Occipital lobe (tissue), 3 donors: ENCODE measurements at places on chromosomes 1 and 21. TPM values are rescaled to one million over a fixed set of nuclear protein-coding genes. Genes with fewer than 3 reads are reported as not detected.
A peak's percentile ranks its signal among the peaks of the same experiment; 100 is the strongest.

TLR5 gene
- 1.7 TPM for total RNA-seq

MAN1C1 gene
- 8.6 TPM for total RNA-seq

- DNase-seq, result no peak
Measured at GRCh38 chr1:15353839-15354579, 55.7 kb upstream of the EFHD2 start.

GRCh38 chr1:211939876-211940468 is 95.4 kb downstream of the INTS7 start:
- DNase-seq, result no peak

DNA sequence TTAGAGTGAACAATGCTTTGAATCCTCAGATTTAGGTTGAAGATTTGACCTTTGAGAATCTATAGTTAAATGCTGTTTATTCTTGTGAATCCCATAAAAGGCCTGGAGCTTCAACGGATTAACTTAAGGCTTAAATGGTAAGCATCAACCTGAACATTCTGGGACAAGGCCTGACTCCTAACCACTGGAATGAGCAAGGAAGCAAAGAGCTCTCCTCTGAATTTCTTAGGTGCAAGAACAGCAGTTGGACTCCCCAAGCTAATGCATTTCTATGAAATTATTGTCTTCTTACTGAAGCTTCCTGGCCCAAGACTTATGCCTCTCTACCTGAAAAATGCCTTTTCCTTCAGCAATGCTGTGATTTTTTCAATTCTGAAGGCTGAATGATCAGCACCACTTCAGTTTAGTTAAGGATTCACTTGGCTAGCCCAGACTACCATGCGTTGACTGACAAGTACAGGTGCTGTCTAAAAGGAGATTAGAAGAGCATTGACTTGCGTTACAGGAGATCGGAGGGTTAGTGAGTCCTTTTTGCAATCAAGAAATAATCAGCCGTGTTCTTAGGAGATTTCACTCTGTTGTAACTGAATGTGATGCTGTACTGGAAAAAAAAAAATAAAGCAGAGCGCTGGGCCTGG is 178.5 kb downstream of the ZC3H11B start:
- DNase-seq, result no peak

- no peak for DNase-seq
Measured at GRCh38 chr1:981491-981954, 370 bp downstream of the PERM1 start.

S100A7A gene
- total RNA-seq, result not detected

HORMAD1 gene
- 0.78 TPM for total RNA-seq

DNA sequence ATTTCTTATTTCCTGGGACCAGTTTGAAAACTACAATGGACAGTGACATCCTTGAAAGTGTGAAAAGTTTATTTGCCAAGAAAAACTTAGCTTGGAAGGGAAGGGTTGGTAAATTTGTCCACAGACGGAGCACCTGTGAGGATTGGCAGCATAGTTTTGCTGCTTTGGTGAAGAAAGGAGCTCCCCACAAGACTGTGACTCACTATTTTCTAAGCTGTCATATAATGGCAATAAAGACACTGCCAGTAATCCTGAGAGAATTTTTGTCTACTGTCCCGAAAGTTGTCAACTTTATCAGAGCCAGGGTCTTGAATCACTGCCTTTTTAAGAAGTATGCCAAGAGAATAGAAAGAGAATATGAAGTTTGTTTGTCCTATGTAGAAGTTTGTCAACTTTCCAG is 230.8 kb downstream of the NEGR1 start:
- no peak for DNase-seq

CFHR2 gene
- total RNA-seq, result not detected

PTPRC gene
- total RNA-seq, result 4.5 TPM

DNA sequence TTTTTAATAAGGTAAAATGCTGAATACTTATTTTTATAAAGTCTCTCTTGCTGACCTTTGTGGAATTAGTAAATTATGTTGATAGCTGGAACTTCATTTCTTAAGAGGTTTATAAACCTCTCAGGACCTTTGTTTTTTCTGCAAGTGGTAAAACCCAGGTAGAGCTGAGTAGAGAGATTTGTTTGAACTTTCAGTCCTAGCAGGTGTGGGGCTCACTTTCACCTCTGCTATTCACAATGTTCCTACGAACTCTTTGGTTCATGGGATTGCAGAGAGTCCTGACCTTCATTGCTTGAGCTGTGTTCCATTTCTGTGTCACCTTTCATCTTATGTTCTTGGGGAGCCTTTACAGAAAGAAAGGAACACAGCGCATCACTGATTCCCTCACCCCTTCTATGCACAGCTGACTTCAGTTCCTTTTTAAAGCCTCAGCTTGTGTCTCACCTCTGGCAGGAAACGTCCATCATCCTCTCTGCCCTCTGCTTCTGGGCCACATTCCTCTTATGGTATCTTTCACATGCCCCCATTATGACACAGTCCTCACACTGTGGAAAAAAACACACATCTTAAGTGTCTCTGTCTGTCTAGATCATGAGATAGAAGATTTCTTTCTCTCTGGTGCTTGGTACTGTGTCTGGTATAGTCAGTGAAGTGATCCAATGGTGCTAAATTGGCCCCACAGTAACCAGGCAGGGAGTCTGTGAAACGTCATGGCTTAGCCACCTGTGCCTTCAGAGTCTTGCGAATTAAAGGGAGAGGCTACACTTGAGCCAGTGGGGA is 262.5 kb upstream of the B3GALT2 start:
- DNase-seq, result no peak

SIM2 gene
- not detected for total RNA-seq

GRCh38 chr1:145997718-145998023 is 1.3 kb upstream of the TXNIP start:
- DNase-seq, result no peak

GRCh38 chr1:89309828-89310227 is 37.2 kb upstream of the GBP5 start:
- DNase-seq, result no peak

DNA sequence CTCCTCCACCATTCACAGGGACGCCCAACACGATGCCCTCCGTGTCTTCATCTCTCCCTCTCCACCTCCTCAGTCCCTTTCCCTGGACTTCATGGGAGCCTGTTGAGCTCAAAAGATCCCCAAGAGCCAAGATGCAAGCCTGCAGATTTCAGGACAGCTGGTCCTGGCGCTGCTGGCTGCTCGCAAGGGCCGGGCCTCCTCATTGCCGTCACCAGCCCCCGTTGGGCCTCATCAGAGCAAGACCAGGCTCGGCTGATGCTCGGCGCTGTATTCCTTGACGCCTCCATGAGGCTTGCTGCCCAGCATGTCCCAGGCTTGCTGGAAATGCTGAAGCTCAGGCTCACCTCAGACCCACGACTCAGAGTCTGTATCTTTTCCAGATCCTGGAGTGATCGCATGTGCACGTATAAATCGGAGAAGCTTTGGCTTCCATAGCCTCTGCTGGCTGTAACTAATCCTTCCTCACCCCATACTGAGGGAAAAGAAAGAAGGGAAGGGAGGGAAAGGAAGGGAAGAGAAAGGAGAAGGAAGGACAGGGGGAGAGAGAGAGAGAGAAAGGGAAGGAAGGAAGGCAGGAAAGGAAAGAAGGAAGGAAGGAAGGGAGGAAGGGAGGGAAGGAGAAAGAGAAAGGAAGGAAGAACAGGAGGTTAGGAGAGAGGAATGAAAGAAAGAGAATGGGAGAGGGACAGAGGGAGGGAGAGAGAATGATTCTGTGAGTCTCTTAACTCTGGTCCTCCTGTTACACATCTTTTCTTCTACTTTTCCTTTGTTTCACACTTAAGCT is 94.6 kb downstream of the KCNJ15 start:
- no peak for DNase-seq

KIF21B gene
- 165 TPM for total RNA-seq

DNA sequence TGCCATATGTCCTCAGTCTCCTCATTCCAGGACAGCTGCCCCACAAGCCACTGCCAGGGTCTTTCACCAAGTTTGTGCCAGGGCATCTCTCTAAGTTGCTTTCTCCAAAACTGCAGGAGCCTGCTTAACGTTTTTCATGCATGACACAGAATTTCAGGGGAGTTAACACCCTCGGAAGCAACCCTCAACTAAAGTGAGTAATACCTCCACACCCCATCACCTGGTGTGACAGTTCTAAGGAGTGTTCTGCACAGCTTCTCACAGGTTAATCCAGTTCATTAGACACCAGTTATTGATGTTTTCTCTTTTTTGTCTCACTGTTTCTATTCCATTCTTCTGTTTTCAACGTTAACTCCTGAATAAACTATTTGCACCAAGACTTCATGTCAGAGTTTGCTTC is 115.0 kb downstream of the BACH1 start:
- DNase-seq, result no peak

DNA sequence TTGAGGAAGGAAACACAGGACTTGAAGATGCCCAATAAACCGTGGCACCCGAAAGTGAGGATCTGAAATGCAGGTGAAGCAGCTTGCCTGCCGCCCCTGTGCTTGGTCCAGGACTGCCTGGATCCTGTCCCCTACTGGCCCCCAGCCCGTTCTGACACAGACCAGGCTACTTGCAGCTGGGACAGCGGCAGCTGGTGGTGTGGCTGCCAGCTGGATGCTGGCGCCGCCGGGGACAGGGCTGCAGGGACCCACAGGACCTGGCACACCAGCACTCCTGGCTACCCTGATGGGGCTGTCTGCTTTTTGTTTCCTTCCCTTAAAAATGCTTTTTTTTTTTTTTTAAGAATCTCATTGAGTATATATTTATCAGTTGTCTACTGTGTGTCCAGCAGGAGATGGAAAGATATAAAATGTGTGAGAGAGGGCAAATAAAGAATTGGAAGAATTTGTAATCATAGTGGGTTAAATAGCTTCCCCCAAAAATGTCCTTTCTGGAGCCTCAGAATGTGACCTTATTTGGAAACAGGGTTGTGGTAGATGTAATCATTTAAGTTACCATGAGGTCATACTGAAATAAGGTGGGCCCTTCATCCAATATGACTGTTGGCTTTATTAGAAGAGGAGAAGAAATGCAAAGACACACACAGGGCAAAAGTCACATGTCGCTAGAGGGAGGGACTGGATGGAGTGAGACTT is 165.6 kb downstream of the DSCAM start:
- no peak for DNase-seq

DNA sequence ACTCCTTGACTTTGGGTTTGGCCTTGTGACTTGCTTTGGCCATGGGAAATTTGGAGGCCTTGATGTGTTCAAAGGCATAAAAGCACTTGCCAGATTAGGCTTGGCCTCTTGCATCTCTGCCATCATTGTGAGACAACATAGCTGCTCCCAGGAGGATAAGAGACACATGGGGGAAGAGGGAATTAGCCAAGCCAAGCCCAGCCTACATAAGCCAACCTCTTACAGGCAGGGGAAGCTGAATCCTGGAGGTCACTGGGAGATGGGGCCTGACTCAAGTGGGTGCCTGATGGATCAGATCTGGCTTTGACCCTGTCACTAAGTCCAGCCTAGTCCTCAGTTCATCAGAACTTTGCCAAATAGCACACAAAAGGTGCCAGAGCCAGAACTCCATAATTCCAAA is 37.6 kb upstream of the HMGB4 start:
- no peak for DNase-seq

GRCh38 chr1:80427881-80428280 is 1372.9 kb upstream of the ADGRL2 start:
- DNase-seq, result no peak

- DNase-seq, result no peak
Measured at GRCh38 chr1:61102041-61102440, 19.7 kb downstream of the NFIA start.

GRCh38 chr1:225711236-225711937 is 58.5 kb upstream of the ENAH start:
- DNase-seq, result no peak

GRCh38 chr1:6546326-6546725 is 8.0 kb downstream of the NOL9 start:
- no peak for DNase-seq

METTL25B gene
- 9.2 TPM for total RNA-seq

- DNase-seq, result peak; percentile 45
Measured at GRCh38 chr21:41957991-41958766, 4.4 kb upstream of the C2CD2 start.

- DNase-seq, result no peak
Measured at GRCh38 chr1:24107462-24108138, 4.3 kb downstream of the MYOM3 start.

SLC16A1 gene
- 82.2 TPM for total RNA-seq

GRCh38 chr1:114334297-114334696 is 176.7 kb downstream of the TRIM33 start:
- DNase-seq, result no peak

SDC3 gene
- 66.1 TPM for total RNA-seq

- DNase-seq, result no peak
Measured at GRCh38 chr1:185337246-185337645, 20.2 kb upstream of the IVNS1ABP start.
